ENCODE measurements at places on chromosomes 13 and 19.

DNA sequence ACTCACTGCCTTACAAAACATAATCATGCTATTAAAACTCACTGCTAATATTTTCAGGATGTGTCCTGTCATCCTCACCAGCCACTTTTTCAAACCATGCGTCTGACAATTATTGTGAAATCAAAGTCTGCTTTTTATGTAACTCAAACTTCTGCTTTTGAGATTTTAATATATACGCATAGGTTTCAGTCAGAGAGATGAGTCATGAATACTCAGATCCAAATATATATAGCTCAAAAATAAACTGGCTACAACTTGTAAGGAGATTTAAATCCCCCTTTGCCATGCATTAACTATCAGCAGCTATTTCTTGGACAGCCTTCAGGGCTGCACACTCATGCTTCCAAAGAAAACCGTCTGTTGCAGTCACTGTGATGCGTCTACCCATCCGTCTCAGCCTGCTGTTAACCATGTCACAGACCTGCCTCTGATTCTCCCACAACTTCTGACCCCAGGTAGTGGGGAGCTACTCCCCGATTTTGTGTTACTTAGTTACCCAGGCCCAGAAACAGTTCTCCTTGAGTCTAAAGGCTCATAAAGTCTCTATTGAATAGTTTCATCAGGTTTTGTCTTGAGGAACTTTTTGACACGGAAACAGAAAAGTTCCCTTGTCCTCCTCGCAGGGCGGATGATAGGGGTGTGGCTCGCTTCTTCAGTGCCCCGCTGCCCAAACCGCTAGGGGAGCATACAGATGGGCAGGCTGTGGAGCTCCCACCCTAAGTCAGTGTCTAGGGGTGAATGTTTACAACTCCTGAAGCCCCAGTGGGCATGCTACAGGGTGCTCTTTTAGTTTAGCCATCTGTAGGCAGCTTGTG lies 33.8 kb upstream of the SGCG start:
- no peak for DNase-seq

- no peak for DNase-seq
Measured at GRCh38 chr19:30109565-30109964, 167.5 kb downstream of the URI1 start.

DNA sequence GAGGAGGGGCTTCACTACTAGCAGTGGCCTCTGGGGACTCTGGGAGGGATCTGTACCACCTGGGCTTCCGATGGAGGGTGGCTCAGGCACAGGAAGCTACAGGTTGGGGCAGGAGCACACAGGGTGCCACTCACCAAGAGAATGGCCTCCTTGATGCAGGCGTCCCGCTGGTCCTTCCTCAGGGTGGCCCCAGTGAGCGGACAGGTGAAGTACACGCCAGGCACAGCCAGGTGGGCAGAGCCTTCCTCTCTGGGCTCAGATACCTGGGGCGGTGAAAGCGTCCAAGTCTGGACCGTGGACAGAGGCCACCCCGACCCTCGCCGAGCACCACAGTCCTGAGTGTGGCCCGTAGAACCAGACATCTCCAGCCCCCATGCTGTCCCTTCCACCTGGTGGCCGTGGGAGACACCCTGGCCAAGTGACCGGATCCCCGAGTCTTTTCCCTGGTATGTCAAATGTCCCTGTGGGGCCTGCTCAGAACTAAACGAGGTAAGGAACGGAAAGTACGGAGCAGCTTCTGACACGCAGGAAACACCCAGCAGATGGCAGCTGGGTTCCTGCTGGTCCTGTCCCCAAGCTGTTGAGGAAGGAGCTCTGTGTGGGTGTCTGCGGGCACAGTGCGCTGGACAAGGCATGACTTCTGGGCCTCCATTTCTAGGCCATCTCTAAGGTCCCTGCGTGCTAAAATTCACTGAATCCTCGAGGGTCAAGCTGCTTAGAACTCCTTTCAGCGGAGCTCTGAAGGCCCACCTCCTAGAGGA lies 5.2 kb downstream of the UBXN6 start:
- DNase-seq, result no peak

DNA sequence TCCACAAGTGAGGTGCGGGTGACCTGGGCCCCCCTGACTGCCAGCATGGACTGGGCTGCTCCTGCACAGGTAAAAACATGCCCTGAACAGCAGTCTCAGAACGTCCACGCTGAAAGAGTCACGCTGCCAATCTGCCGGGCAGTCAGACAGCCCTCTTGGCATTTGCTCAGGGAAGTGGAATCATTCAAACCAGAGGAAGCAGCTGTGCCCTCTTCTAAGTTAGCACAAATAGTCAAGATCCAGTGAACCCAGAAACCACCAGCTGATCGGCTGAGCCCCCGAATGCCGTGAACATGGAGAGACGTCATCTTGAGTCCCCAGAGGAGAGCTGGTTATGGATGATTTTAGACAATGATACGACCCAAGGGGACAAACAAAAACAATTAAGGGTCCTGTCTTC lies 34.4 kb downstream of the KLF2 start:
- DNase-seq, result no peak

DNA sequence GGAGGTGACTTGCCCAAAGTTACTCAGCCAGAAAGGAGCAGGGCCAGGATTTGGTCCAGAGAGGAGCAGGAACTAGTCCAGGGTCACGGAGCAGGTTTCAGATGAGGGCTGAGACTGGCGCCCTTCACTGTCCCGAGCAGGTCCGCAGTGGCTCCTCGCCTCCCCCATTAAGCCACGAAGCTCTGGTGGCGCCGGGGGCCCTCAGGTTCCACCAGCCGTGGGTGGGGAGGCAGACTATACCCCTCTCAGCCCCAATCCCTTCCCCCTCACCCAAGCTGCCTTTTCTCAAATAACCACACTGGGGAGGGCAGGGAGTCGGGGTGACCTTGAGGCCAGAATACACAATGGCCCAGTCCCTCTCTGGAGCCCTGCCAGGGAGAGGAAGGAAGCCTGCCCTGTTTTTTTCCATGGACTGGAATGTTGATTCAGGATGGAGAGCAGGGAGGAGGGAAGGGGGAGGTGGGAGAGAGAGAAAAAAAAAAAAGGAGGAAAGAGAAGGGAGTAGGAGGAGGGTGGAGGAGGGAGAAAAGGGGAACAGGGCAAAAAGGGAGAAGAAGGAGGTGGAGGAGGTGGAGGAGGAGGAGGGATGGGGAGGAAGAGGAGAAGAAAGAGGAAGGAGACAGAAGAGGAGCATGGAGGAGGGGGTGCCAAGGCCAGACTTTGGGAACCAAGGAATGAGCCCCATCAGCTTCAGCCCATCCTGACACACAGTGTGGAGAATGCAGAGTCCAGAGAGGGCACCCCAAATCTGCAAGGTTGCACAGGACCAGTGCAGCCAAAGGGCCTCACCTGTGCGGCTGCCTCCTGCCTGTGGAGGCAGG lies 19.7 kb downstream of the CEACAM16 start:
- DNase-seq, result no peak

DNA sequence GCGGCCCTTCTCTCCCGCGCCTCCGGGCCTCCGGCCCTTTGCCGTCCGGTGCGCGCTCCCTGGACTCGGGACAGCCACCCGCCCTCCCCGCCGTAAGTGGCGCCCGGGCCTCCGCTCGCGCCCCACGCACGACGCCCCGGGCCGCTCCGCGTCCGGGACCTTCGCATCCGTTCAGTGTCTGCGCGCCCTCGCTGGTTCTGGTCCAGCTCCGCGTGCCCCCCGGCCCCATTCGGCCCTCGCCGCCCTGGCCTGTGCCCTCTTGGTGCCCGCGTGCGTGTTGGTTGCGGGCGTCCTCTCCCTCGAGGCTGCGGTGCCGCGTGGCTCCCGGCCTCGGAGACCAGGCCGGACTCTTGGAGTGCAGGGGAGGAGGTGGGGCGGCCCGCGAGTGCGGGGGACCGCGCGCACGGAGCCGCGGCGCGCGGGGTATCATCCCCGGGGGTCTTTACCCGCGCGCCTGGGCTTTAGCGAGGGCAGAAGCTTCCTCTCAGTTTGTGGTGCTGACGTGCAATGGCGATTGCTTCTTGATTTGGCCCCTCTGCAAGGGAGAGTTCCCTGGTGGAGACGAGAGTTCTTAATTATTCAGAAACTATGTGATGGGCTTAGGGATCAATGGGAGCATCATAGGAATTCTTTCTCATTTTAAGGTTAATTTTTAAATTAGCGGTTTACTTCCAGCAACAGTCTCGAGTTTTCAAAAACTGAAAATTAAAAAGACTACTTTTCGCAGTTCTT lies 757 bp downstream of the WASF3 start:
- peak; percentile 6 for DNase-seq

DNA sequence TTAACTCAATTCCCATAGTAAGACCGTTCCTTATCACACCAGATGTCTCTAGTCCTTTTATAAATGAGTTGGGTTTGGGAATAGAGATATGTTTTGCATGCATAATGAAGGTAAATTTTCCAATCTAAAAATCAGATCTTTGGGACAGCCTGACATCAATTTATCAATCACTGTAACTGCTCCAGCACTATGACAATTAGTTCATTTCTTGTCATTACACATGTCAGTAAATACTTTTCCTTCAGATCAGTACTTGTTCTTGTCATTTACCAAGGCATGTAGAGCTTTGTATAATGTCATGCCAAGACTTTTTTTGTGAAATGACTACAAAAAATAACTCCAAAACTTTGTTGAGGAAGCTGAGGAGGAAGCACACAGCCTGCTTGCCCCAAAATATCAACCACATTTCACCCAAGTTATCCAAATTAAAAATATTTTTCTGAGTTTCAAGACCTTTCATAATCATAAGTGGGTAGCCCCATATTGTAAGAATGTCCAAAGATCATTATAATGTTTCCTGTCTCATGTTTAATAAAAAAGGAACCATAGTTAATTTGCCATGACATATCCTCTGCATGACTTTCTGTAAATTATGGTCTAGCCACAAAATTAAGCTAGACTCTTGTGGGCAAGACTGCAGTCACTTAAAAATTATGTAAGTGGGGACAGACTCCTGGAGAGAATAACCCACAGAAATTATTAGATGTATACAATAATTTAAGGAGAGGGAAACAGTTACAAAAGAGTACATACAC lies 586.8 kb downstream of the TBC1D4 start:
- DNase-seq, result no peak

GRCh38 chr13:34161931-34162543 lies 344.1 kb downstream of the RFC3 start:
- DNase-seq, result no peak

- no peak for DNase-seq
Measured at GRCh38 chr13:50370303-50370950, 355.2 kb downstream of the KCNRG start.

DNA sequence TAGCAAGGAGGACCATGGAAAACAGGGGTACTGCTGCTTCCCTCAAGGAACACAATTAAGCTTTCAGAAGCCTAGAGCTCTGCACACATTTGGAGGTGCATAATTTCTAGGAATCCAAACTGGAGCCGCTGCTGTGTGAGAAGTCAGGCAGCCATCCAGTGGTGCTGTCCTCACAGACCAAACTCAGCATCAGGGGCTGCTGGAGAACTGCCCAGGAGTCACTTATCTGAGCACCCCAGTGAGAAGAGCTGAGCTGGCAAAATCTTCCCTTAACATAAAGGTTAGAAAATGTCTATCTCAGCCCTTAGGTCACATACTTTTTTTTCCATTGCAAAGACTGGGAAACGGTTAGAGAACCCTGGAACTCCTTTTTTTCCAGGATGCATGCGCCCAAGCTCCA lies 72.8 kb downstream of the ATP7B start:
- DNase-seq, result peak; percentile 11

GRCh38 chr13:73065665-73066340 lies 7.0 kb downstream of the KLF5 start:
- DNase-seq, result no peak

- no peak for DNase-seq
Measured at GRCh38 chr19:23401086-23401610, 5.9 kb upstream of the ZNF91 start.

- DNase-seq, result peak; percentile 9
Measured at GRCh38 chr19:30333291-30334065, 38.7 kb upstream of the ZNF536 start.

DNA sequence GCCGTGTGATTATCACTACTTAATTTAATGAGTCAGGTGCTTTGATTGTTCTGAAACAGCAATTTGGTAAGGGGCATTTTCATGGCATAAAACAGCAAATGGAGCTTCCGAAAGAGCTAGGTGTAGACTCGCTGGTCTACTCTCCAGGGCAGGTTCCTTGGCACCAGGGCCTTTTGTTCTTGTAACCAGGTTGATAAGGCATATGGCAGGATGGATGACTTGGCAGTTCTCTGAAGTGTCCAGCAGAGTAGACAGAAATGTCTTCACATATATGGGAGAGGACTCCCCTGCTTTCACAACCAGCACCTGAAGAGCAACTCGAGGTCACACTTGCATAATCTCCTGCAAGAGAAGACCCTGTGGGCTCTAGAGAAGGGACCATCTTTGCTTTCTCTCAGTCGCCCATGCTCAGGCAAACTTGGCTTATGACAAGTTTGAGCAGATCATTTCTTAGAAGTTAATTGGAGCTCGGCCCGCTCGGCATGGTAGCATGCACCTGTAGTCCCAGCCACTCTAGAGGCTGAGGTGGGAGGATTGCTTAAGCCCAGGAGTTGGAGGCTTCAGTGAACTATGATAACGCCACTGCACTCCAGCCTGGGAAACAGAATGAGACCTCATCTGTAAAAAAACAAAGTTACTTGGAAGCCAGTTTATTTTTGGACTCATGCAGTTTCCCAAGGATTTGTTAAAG lies 23.3 kb upstream of the WASF3 start:
- no peak for DNase-seq

DNA sequence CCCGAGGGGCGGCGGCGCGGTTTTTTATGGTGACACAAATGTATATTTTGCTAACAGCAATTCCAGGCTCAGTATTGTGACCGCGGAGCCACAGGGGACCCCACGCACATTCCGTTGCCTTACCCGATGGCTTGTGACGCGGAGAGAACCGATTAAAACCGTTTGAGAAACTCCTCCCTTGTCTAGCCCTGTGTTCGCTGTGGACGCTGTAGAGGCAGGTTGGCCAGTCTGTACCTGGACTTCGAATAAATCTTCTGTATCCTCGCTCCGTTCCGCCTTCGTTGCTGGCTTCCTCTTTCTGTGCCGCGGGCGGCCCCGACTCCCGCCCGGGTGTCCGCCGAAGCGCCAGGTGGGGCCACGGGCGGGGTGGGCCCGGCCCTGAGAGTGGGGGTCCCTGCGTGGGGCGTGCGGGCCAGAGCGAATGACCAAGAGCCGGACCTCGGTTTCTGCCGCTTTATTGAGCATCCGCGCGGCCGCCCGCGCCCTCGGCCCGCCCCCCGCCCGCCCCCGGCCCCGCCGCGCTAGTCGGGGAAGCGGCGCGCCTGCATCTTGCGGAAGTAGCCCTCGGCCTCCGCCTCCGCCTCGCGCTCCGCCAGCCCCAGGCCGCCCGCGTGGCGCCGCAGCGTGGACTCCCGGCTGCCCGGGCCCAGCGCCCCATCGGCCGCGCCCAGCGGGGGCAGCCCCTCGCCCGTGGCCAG lies 9.6 kb downstream of the PLPPR3 start:
- no peak for DNase-seq

Measured in activated naive CD4-positive, alpha-beta T cell treated with anti-CD3 and anti-CD28 coated beads, Interleukin-2, amount 50 U/mL, for 72 hours (primary cell).